SJSA1 (cell line): ENCODE measurements at places on chromosomes 7 and 10. TPM values are rescaled to one million over a fixed set of nuclear protein-coding genes. Genes with fewer than 3 reads are reported as not detected.
A peak's percentile ranks its signal among the peaks of the same experiment; 100 is the strongest.

Gene SLC18A2
- total RNA-seq: not detected in 2 replicates

Gene SPAM1
- not detected in 2 replicates for total RNA-seq

Gene MOGAT3
- total RNA-seq: not detected in 2 replicates

Gene PTF1A
- total RNA-seq: not detected in 2 replicates

Gene MYL10
- not detected in 2 replicates for total RNA-seq

Gene SVIL
- 10.2 and 429 TPM in 2 replicates for total RNA-seq

Gene ARMC3
- total RNA-seq: not detected in 2 replicates

GRCh38 chr10:123570898-123571515 is 95.1 kb upstream of the GPR26 start:
- no peaks in the 10 kb centered on the region for H3K27me3 ChIP-seq
- DNase-seq: no peak
- H3K36me3 ChIP-seq: no peaks in the 10 kb centered on the region
- H3K4me3 ChIP-seq: no peak overlapping the region

DNA sequence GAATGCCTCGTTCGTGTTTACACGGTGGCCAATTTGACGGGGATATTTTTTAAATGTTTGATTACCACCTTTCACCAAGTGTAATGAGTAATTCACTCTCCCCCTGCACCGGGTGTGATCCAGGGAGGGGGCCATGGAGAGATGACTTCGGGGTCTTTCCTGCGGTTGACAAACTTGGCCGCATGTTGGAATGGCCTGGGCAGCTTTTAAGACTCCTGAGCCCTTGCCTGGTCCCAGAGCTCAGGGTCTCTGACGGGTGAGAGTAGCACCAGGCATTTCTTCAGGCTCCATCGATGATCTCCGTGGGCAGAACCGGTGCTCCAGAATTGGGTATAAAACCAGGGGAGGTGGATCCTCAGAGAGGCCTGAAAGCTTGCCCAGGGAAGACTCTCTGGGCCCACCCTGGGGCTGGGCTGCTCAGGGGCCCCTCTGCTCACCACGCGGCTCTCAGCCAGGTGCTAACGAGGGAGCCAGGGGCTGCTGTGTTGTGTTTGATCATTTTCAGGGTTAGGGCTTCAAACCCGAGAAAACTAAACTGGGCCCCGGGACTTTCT is 882 bp downstream of the ZNF282 start:
- H3K4me1 ChIP-seq: peaks cover 24% of the 10 kb centered on the region
- H3K27me3 ChIP-seq: no peaks in the 10 kb centered on the region
- DNase-seq: no peak
- peaks cover 50% of the 10 kb centered on the region for H3K36me3 ChIP-seq
- peak overlapping the region; percentile 95 for H3K4me3 ChIP-seq

- no peak for DNase-seq
- H3K4me1 ChIP-seq: no peaks in the 10 kb centered on the region
- no peaks in the 10 kb centered on the region for H3K27me3 ChIP-seq
- H3K27ac ChIP-seq: no peak overlapping the region
- no peaks in the 10 kb centered on the region for H3K36me3 ChIP-seq
- no peak overlapping the region for H3K4me3 ChIP-seq
Observed at GRCh38 chr7:121153995-121154394, 165.5 kb downstream of the CPED1 start.

- no peak overlapping the region for H3K4me3 ChIP-seq
- H3K36me3 ChIP-seq: no peaks in the 10 kb centered on the region
- H3K4me1 ChIP-seq: peaks cover 6% of the 10 kb centered on the region; the same call in 1 of the 2 replicates
- no peak for DNase-seq
- H3K27me3 ChIP-seq: no peaks in the 10 kb centered on the region
Observed at GRCh38 chr7:3721422-3721821, 420.4 kb downstream of the SDK1 start.

GRCh38 chr7:4136501-4137110 is 545.5 kb upstream of the FOXK1 start:
- DNase-seq: no peak
- H3K4me1 ChIP-seq: no peaks in the 10 kb centered on the region
- H3K36me3 ChIP-seq: peaks cover 13% of the 10 kb centered on the region
- H3K4me3 ChIP-seq: no peak overlapping the region
- no peaks in the 10 kb centered on the region for H3K27me3 ChIP-seq

GRCh38 chr10:33950206-33950605 is 615.7 kb upstream of the NRP1 start:
- no peak overlapping the region for H3K27ac ChIP-seq
- DNase-seq: no peak
- H3K4me1 ChIP-seq: no peaks in the 10 kb centered on the region
- no peaks in the 10 kb centered on the region for H3K27me3 ChIP-seq
- no peaks in the 10 kb centered on the region for H3K36me3 ChIP-seq

- no peak within 1 kb of the TSS for H3K27ac ChIP-seq
- no peaks in the 10 kb centered on the region for H3K27me3 ChIP-seq
- H3K36me3 ChIP-seq: no peaks in the 10 kb centered on the region
- peaks cover 8% of the 10 kb centered on the region; the same call in 1 of the 2 replicates for H3K4me1 ChIP-seq
- no peak for DNase-seq
Observed at GRCh38 chr7:150685219-150686029, at the start of gene GIMAP2. TSS of gene GIMAP2 (plus strand) at chr7:150685706. CDS start at chr7:150687060, 1,354 bp downstream.

- DNase-seq: no peak
- H3K27me3 ChIP-seq: no peaks in the 10 kb centered on the region
- H3K4me3 ChIP-seq: no peak overlapping the region
- H3K27ac ChIP-seq: no peak overlapping the region
Observed at GRCh38 chr10:100873146-100873826, 39.5 kb upstream of the SLF2 start.

- DNase-seq: peak; percentile 50
- no peaks in the 10 kb centered on the region for H3K27me3 ChIP-seq
- no peaks in the 10 kb centered on the region for H3K4me1 ChIP-seq
Observed at GRCh38 chr7:75762350-75762917, 9.6 kb downstream of the CCL26 start.

GRCh38 chr7:156652886-156653568 is 12.5 kb downstream of the RNF32 start:
- H3K27me3 ChIP-seq: no peaks in the 10 kb centered on the region
- no peaks in the 10 kb centered on the region for H3K36me3 ChIP-seq
- no peak for DNase-seq
- H3K4me3 ChIP-seq: no peak overlapping the region
- no peaks in the 10 kb centered on the region for H3K4me1 ChIP-seq
- no peak overlapping the region for H3K27ac ChIP-seq

DNA sequence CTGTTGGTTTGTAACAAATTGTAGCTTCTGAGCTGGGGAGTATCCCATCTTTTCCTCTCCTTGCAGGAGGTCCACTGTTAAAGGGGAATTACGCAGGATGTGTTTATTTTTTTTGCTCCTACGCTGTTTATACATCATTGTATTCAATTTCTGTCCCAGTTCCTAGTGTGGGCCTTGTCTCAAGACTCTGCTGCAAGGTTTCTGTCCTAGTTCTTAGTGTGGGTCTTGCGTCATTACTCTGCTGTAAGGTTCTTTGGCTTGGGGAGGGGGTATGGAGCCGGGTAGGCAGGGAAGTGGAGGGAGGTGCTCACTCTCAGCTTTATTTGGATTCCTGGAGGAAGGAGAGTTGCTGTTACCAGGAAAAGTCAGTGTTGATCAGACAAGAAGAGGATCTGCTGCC is 64.0 kb upstream of the TRIM8 start:
- no peak overlapping the region for H3K4me3 ChIP-seq
- no peak overlapping the region for H3K27ac ChIP-seq
- no peaks in the 10 kb centered on the region for H3K27me3 ChIP-seq
- peak; percentile 72 for DNase-seq
- no peaks in the 10 kb centered on the region for H3K36me3 ChIP-seq
- peaks cover 19% of the 10 kb centered on the region for H3K4me1 ChIP-seq

- no peak overlapping the region for H3K4me3 ChIP-seq
- no peak for DNase-seq
- H3K27me3 ChIP-seq: no peaks in the 10 kb centered on the region
Observed at GRCh38 chr7:15972862-15973275, 286.4 kb upstream of the MEOX2 start.

GRCh38 chr10:63281967-63282366 is 148.8 kb downstream of the NRBF2 start:
- H3K4me3 ChIP-seq: no peak overlapping the region
- H3K27me3 ChIP-seq: no peaks in the 10 kb centered on the region
- H3K4me1 ChIP-seq: no peaks in the 10 kb centered on the region
- no peak for DNase-seq
- H3K36me3 ChIP-seq: no peaks in the 10 kb centered on the region

- no peaks in the 10 kb centered on the region for H3K4me1 ChIP-seq
- no peak overlapping the region for H3K27ac ChIP-seq
- DNase-seq: no peak
- H3K27me3 ChIP-seq: 0 out of 2 replicates have a peak, but pooled peaks cover under 1% of the 10 kb centered on the region
Observed at GRCh38 chr7:117970801-117971200, 97.6 kb upstream of the CTTNBP2 start.

GRCh38 chr7:135993950-135994349 is 16.8 kb upstream of the MTPN start:
- H3K27me3 ChIP-seq: no peaks in the 10 kb centered on the region
- DNase-seq: no peak
- H3K4me1 ChIP-seq: peaks cover 9% of the 10 kb centered on the region
- H3K27ac ChIP-seq: no peak overlapping the region

GRCh38 chr7:139730746-139731612 is 46.8 kb downstream of the HIPK2 start:
- peak overlapping the region; percentile 27; the same call in 1 of the 2 replicates for H3K27ac ChIP-seq
- H3K4me3 ChIP-seq: no peak overlapping the region
- H3K36me3 ChIP-seq: peaks cover 10% of the 10 kb centered on the region; the same call in 1 of the 2 replicates
